ENCODE measurements at places on chromosomes 5 and 9.

DNA sequence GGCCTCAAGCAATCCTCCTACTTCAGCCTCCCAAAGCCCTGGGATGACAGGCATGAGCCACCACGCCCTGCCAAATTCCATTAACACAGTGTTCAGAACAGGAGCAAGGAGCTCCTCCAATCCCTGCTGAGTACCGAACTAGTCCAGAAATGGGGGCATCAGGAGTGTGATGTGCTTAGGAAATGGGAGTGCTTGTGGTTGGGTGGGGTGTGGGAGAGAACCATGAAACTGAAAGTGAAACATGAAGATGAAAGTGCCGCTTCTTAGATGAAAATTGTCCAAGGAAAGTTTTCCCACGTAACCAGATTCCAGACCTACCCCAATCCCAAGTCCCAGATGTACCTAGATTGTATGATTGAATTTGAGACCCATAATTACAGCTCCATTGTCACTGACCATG lies 16.7 kb upstream of the ZNF131 start:
- no peak for DNase-seq

DNA sequence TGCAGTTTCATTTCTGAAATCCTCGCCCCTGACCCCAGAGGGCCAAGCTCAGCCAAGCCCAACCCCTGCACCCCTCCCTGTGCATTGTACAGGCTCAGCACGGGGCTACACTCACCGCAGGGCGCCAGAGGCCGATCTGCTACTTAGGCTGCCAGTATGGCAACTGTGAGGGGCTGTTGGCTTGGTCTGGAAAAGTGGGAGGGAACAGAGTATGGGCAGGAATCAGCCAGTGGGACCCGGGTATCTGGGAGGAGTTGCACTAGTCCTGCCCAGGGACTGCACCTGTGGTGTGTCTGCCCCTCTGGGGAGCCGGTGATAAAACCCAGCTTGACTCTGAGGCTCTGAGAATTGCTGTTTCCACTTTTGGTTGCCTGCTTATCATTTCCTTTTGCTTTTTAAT lies 167.4 kb upstream of the KIF2A start:
- no peak for DNase-seq

DNA sequence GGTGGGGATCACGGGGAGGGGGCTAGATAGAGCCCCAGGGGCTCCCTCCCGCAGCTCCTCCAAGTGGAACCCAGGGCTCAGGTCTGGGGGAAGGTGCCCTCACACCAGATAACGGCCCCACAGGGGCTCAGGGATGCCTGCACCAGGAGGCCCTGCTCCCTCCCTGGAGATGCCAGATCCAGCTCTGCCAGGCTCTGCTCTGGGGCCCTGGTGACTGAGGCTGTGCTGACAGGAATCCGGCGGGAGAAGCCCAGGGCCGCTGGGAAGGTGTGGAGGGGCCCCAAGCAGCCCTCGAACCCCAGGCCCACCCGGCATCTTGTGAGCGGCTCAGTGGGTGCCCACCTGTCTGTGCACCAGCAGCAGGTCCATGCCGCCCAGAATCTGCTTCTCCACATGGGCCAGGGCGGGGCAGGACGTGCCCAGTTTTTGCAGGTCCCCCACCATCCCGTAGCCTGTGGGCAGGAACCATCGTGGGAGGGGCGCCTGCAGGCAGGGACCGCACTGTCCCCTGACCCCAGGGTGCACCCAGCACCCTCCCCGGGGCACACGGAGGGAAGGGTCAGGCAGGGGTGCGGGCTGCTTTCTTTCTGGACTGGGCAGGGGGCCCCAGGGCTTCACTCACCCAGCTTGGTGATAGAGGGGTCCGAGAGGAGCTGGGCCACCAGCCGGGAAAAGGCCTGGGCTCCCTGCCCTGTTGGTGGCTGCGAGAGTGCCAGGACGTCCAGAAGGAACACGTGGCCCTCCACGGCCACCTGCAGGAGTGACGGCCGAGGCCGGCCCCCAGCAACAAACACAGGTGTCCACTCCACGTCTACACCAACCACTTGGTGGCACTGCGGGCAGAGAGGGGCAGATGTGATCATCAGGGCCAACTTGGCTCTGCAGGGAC lies 48.9 kb upstream of the NRARP start:
- DNase-seq = no peak

GRCh38 chr5:138033386-138033808 lies 518 bp upstream of the FAM13B start:
- no peak for DNase-seq

GRCh38 chr9:113774963-113775362 lies 101.1 kb upstream of the ZNF618 start:
- no peak for DNase-seq

Measured in activated CD4-positive, CD25-positive, alpha-beta regulatory T cell treated with anti-CD3 and anti-CD28 coated beads, Interleukin-2, amount 50 U/mL, for 16 hours (primary cell).